ENCODE measurements at places on chromosomes 4 and X.
A peak's percentile ranks its signal among the peaks of the same experiment; 100 is the strongest.

- peak; percentile 6 for DNase-seq
Observed at GRCh38 chrX:139126493-139126892, 404.0 kb upstream of the F9 start.

- DNase-seq, result no peak
Observed at GRCh38 chr4:120070196-120070595, 3.5 kb upstream of the MAD2L1 start.

DNA sequence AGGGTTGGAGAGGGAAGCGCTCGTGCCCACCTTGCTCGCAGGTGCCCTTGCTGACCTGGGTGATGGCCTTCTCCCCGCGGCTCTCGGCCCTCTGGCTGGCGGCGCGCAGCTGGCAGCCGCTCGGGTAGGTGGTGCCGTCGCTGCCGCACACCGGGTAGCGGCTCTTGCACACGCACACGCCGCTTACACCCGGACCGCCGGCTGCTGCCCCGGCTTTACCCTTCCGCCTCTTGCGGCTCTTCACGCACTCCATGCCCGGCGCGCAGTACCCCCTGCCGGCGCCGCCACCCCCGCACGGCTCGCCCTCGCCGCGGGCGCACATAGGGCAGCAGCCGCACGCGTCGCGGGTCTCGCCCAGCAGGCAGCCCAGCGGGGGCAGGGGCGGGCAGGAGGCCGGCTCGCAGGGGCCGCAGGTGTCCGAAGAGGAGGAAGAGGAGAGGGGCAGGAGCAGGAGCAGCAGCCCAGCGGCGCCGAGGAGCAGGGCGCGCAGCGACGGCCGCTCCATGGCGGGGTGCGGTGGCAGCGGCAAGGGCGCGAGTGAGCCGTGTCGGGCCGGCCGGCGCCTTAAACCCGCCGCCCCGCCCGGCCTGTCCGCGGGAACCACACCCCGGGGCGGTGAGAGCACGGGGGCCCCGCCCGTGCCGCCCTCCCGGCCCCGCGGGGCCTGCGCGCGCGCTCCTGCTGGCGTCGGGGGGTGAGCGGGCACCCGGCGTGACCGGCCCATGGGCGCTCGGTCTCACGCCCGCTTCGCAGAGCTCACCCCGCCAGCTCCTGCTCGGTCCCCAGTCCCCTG, at the start of gene IGFBP7:
Gene IGFBP7 (minus strand): TSS at position 539 of the 793 bp plus-strand sequence. CDS start 34 bp downstream, at position 505.
- DNase-seq, result peak; percentile 54

DNA sequence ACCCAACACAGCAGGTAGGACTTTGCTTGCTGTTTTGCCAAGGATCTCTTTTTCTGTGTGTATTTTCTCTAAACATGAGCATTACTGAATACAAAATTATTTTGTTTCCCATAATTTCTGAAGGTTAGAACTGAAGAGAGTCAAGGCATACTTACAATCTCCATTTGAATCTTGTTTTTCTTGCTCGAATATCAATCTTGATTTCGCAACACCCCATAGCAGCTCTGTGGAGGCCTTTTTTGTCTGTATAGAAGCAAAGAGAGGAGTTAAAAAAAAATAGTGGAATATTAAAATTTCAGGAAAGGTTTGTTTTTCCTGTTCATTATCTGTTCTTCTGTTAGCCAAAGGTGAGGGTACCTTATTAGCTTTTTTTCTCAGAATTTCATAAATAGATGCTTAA, 92.9 kb downstream of the TNIP2 start:
- DNase-seq, result no peak

GRCh38 chrX:132025041-132025440, 1.9 kb downstream of the STK26 start:
- DNase-seq, result no peak

DNA sequence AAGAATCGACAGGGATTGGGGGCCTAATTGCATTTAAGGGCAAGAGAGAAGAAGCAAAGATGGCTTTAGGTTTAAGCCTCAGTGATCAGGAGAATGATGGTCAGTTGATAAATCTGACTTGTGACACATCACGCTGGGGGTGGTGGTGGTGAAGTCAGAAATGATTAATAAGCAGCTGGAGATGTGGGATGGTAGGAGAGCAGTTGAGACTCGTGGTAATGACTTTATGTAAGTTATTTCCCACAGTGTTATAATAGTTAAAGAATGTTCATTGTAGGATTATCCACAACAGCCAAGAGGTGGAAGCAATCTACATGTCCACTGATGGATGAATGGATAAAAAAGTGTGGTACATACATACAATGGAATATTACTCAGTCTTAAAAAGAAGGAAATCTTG, 178.9 kb upstream of the GPC4 start:
- no peak for DNase-seq

- peak; percentile 38 for DNase-seq
Observed at GRCh38 chrX:39814391-39814790, 283.4 kb downstream of the BCOR start.

GRCh38 chrX:3541336-3541735, 172.1 kb downstream of the PRKX start:
- DNase-seq, result no peak

DNA sequence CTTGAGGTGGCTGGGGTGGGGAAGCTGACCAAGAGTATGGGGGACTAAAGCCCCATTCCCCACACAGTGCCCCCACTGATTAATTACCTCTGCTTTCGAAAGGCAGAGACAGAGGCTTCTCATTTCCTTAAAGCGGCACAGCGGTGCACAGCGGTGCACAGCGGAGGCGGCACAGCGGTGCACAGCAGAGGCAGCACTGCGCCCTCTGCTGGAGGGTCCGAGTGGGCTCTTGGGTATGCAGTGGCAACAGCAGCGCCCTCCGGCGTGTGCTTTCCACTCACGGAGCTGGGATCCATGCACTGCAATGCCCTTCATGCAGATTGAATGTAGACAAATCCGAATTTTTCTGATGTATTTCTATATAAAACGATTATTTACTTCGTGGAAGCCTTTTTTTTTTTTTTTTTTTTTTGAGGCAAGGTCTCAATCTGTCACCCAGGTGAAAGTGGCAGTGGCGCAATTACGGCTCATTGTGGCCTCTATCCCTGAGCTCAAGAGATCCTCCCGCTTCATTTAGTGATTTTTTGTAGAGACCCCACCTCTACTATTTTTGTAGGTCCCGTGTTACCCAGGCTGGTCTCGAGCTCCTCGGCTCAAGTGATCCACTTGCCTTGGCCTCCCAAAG, 19.7 kb upstream of the PRPS2 start:
- peak; percentile 60 for DNase-seq

DNA sequence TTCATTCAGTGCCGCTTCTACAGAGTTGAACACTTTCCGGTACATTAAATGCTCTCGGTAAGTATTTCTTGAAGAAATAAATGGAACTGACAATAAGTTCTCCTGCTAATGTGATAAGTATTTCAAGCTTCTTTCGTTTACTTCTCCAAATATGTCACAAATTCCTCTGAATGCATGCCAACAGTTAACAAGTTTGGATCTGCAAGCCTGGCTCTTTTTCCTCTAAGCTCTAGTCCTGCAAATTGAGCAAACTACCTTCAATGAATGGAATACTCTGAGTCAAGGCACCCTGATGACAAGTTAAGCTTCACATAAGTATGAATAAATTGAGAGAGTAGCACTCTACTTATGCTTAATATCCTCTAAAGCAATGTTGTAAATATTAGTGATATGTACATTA, 403.6 kb downstream of the PDGFC start:
- DNase-seq, result no peak

- DNase-seq, result no peak
Observed at GRCh38 chr4:75370576-75370975, 143.6 kb downstream of the RCHY1 start.

DNA sequence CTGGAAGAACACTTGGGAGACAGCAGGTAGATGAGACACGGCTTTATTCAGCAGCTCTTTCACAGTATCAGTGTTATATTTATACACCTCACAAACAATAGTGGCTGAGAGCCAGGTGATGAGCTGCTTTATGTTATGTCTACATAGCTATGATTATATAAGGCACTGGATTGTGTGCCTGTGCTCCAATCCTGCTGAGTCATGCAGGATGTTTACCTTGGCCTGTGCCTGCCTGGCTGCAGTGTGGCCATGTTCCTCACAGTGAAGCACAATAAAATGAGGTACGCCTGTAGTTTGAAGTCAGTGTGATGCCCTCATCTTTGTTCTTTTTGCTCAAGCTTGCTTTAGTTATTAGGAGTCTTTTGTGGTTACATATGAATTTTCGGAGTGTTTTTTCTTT, 31.3 kb downstream of the CXCL13 start:
- no peak for DNase-seq

DNA sequence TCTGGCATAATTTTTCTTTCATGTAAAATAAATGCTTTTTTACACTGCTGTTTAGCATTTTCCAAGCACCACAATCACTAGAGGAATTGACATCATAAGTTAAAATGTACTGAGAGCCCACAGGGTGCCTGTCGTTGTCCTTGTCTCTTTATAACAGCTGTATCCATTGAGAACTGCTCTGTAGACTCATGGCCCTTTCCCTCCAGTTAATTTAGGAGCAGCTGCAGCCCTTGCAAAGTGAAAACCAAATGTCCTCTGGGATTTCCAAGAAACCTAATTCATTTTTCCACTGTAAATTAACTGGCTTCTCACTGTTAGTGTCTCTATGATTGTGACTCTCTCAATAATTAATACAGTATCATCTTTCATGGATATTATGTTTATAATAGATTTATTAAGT, 185.9 kb downstream of the SLC4A4 start:
- DNase-seq, result no peak

DNA sequence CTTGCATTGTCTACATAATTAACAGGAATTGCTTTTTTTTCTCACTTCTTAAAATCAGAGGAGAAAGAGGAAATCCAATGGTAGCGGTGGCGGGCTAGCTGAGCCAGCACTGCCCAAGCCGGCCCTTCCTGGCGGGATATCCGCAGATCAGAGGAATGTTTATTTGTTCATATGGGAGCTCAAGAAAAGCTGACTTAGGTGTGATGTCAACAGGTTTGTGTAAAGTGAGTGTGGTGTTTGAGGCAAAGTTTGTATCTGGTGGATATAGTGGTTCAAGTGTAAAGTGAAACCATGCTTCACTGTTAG, 466 bp upstream of the SLC39A8 start:
- no peak for DNase-seq

DNA sequence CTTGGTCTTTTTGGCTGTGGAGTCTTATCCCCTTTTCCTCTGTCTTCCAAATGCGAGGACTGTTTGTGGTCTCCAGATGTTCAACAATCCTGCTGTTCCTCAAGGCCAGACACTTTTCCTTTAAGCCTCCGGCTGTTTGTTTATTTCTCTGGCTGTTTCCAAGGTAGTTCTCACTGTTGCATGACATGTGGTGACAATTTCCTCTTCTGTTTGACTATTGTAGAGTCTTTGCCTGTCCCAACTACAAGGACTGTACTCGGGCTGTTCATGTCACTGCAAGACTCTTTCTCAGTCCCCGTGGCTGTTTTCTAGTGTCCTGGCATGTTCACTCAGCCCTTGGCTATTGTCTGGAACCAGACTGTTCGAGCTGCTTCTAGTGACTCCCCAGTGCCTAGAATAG, 50.6 kb downstream of the ZNF157 start:
- DNase-seq, result no peak

Data from small intestine (tissue), 16 donors.